ENCODE measurements at places on chromosomes 16 and 17. TPM values are rescaled to one million over a fixed set of nuclear protein-coding genes. Genes with fewer than 3 reads are reported as not detected.

BLTP2 gene
- total RNA-seq = 133 TPM

FBXW10 gene
- not detected for total RNA-seq

AOC2 gene
- 0.22 TPM for total RNA-seq

CDH15 gene
- total RNA-seq = not detected

ABCC6 gene
- total RNA-seq = 4.8 TPM

KRT25 gene
- total RNA-seq = not detected

NPIPA8 gene
- not detected for total RNA-seq

TNK1 gene
- 5.4 TPM for total RNA-seq

SCPEP1 gene
- 9.2 TPM for total RNA-seq

HCRT gene
- not detected for total RNA-seq

OR3A3 gene
- total RNA-seq = not detected

C16orf96 gene
- total RNA-seq = not detected

NUDT16L1 gene
- total RNA-seq = 37.4 TPM

All from epithelial cell of proximal tubule (primary cell).